ENCODE measurements at places on chromosomes 3 and 15.

DNA sequence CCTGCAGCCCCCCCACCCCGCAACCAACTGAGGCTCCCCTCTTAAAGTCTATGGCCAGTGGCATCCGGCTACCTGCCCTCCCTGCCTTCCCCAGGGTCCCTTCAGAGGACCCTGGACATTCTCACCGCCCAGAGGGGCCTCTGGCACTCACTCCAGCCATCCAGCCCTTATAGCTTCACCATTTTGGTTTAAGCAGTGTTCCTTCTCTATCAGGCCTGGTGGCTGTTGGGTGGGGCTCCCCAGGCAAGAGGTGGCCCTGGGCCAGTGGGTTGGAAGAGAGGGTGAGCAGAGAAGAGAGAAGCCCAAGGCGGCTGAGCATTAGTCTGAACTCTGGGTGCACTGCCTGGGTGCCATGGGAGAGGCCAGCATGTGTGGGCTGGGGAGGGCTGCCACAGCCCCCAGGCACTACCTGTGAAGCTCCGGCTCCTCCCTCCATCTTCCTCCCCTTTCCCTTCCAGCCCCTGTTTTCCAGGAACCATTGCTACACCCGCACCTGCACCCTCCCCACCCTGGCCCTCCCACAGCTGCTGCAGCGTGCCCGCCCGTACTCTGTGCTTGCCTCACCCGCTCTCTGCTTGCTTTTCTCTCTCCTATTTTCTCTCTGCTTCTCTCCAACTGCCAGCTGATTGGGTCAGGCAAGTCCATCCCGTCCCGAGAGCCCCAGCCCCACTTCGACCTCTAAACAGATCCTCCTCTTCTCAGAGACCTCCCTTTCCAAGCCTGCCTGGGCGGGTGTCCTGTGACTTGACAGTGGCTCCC is 168.2 kb downstream of the TBC1D2B start:
- DNase-seq = no peak

DNA sequence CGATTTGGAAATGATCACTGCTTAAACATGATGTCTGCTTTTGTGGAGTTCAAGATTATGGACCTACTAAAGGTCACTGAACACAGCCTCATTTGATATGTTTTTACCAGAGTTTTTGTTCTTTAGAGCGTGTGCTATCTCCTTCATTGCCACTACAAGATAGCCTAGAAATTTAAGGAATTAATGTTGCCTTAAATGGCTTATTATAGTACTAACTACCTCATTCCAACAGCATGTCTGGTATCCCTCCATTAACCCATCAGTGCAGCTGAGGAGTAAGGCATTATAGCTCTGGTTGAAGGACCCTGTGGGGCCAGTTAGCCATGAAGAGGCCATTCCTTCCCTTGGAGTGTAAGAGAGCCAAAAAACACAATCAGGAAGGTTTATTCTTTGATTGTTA is 2.3 kb upstream of the FAM43A start:
- no peak for DNase-seq

DNA sequence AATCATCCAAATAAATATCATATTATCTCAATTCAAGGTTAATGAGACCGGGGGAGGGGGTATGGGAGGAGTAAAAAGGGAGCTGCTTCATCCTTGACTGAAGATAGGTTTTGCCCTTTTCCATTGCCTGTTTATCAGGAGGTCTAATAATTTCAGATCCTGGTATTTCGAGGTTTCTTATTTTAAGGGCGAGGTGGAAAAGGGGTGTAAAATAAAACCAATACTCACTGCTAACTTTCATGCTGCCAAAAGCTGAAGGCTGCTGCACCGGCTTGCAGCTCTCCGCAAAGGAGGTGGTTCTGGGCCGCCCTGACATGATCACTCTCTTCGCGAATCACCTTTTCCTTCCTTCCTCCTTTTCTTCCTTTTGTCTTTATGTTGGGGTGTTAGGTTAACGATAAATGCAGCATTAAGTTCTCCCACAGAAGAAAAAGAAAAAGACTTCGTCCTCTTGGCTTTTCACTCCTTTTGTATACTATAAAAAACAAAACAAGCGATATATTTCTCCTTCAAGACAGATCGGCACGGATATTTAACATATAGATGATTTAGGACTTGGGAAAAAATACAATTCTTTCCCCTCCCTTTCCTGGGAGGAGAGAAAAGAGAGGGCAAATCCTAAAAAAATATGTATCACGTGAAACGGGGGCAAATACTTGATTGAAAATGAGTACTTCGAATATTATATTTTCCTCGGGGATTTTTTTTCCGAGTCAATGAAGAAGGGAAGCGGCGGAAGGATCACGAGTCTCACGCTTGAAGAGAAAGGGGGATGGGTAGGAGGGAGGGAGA is 932 bp downstream of the GSK3B start:
- peak; percentile 69 for DNase-seq

DNA sequence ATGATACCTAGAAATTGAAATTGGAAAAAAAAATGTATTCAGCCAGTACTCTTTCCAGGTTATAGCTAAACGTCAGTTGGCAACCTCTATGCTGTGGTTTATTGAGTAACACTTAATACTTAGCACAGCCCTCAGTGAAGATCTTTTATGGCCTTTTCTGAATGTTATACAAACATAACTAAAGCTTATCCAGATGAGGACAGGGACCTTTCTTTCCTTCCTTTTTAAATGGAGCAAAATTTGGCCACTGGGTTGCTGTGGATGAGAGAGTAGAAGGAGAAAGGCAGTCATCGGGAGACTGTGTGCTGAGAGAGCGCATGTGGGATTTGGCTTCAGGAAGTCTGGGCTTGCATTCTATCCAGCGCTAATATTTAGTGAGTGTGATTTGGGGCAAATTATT is 36.1 kb downstream of the IGF1R start:
- DNase-seq = peak; percentile 48

GRCh38 chr3:38543586-38543985 is 47.4 kb downstream of the EXOG start:
- no peak for DNase-seq

DNA sequence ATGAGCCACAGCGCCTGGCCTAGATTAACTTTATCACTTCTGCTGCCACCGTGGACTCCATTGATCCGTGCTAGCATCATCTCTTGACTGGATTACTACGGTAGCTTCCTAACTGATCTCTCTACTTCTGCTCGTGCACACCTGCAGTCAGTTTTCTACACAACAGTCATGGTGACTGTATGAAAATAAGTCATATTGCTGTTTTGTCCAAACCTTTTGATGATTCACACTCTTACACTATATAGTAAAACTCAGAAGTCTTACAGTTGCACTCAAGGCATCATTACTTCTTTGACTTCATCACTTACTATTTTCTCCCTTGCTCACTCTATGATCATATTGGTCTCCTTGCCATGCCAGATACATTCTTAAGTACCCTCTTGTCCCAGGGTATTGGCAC is 10.1 kb downstream of the PDCD6IP start:
- DNase-seq = no peak

- no peak for DNase-seq
Observed at GRCh38 chr15:73482166-73482565, 39.2 kb downstream of the REC114 start.

DNA sequence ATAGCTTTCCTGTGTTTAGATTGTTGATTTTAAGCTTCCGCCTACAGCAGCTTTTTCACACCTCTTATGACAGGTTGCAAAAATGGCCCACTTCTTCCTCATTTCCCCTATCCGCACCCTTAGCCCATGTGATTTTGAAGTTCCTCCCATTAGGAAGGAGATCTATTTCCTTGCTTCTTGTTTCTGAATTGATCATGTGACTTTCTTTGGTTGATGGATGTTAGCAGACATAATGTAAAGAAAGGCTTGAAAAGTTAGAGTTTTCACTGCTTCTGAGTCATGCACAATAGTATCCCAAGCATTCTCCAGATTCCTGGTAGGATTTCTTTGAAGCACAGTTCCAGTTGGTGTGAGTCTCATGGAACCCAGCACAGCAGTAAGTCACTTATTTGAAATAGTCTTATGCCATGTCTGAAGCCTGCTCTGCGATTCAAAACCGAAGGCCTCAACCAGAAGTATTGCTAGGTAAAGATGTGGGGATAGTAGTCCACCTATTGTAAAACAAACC is 76.6 kb downstream of the EDEM1 start:
- no peak for DNase-seq

DNA sequence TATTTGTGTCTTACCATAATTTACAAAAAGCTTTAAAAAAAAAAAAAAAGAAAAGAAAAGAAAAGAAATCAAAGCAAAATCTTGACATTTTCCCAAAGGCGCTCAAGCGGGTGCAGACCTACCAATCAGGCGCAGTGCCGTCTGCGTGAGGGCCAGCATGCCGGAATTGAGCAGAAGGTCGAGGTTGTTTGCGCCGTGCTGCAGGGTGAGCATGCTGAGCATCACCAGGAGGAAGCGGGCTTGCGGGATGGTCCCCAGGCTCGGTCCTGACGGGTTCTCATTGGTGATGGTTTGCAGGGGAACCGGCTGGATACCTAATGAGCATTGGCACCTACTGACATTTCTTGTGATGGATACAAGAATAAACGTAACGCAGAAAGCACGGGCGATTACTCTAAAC is 93.9 kb downstream of the HERC2 start:
- no peak for DNase-seq

DNA sequence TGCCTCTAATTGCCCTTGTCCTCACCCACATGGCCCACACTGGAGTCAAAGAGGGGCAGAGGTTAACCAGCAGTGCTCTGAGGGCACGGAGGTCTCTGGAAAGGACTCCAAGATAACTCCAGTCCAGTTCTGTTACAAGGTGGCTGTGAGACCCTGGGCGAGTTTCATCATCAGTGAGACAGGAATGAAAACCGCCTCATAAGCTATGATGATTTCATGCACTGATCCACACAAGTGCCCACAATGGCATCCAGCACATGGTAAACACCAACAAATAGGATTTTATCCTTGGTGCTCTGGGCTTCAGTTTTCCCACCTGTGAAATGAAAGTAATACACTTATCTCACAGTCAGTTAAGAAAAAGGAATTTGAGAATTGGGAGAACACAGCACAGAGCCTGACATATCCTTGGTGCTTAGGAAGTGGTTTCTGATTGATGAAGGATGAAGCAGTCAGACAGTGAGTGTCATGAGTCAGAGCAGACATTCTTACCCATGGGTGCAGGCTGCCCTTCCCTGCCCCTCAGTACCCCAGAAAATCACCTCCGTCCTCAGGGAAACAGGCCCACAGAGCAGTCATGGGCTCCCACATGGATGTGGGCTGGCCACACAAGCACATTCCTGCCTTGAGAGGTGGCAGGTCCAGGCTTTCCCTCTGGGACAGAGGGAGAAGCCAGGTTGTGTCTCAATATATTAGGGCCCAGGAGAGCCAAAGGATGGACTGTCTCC is 48.4 kb downstream of the DAPK2 start:
- no peak for DNase-seq

DNA sequence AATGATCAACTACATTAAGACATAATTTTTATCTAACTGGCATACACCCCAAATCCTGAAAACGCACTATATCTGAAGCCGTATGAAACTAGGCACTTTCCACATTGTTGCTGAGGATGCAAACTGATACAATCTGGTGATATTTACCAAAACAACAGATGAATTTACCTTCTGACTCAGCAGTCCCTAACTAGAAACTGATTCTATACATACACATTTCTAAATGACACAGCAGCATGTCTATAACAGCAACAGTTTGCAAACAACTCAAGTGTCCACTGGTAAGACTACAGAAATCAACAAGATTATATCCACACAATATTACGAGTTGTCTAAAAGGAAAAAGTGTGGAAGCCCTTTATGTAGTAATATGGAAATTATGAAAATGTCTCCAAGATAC is 22.9 kb downstream of the SECISBP2L start:
- no peak for DNase-seq

DNA sequence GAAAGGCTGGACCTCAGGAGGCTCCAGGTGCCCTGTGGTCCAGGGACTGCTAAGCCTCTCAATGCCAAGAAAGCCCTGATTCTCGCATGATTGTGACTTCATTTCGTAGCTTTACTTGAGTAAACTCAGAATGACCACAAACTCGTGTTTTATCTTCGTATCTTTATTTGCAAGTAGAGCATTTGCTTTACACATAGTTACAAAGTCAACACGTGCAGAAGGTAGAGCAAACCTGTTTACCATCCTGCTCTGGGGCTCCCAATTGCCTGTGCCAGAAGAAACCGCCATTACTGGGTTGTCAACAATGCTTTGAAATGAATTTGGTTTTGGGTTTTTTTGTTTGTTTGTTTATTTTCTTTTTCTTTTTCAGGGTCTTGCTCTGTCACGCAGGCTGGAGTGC is 5.8 kb upstream of the MESP1 start:
- no peak for DNase-seq

- no peak for DNase-seq
Observed at GRCh38 chr3:152199102-152199840, 69.5 kb upstream of the MBNL1 start.

DNA sequence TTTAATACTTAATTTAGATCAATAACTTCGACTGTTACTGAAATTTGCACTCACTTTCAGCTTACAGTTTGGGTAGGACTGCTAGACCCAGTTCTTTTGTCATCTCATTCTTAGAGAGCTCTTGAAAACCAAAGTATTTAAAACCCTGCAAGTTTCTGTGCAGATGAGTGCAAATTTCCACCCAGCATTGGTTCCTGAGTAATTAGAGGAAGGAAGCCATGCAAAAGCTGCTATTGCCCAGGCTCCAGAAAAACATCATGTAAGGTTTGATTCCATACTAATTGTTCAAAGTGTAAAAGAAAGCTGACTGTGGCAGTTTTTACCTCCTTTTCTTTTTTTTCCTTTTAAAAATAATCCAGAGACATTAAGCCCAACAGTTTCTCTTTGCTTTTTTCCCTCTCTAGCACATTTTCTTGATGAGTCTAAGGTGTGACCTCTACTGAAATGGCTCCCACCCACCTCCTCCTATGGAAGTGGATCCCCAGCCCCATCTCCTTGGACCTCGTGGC is 30.3 kb downstream of the ABHD2 start:
- DNase-seq = no peak

- no peak for DNase-seq
Observed at GRCh38 chr15:88656760-88657221, 18.0 kb downstream of the ISG20 start.

DNA sequence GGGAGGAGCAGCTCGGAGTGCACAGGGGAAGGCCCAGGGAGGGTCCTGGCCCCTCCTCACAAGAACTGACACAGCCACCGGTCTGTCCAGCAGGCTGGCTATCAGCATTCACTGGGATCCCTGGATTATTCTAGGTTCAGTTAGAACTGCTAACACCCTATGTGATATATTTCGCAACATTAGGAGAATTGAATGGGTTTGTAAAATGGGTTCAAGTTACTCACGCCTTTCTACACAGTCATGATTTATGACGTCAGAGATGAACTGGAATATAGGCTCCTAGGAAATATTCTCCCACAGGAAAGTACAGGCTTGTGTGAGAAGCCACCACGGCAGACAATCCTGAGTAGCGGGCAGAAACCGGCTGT is 969 bp upstream of the BSN start:
- peak; percentile 17 for DNase-seq

Data from fibroblast of skin of left biceps (primary cell).